ENCODE measurements at places on chromosomes 2 and 18.

DNA sequence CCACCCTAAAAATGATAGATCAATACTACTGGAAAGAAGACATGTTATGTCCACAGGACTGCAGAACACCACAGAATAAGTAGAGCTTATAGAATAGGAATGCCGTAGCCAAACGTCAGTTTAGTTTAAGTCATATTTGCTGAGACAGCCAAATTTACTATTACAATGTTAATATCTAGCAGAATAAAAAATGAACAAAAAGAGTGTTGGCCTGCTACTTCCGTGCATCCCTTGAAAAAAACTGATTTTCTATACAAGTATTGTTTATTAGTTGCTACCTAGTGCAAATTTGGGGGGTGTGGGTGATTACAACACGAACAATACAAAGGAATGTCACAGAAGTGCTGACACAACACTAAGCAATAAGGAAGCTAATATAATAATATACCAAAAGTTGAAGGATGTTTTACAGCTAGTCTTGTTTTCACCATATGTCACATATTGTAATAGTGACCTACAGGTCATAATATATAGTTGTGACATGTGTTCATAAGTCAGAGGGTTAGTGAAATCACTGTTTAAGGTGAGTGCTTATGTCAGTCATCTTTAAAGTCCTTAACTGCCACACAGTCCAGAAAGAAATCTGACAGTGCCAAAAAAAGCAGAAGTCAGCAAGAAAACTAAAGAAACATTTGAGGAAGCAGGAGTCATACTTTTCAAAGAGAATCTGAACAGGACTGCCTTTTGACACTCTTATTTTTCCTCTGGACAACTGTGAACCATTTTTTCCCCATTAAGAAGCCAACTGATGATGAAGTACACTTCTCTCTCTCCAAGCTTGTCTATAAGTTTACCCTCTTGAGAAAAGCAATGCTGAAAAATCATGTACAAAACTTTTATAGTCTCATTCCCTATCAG lies 376.4 kb downstream of the ZEB2 start:
- no peak for DNase-seq

DNA sequence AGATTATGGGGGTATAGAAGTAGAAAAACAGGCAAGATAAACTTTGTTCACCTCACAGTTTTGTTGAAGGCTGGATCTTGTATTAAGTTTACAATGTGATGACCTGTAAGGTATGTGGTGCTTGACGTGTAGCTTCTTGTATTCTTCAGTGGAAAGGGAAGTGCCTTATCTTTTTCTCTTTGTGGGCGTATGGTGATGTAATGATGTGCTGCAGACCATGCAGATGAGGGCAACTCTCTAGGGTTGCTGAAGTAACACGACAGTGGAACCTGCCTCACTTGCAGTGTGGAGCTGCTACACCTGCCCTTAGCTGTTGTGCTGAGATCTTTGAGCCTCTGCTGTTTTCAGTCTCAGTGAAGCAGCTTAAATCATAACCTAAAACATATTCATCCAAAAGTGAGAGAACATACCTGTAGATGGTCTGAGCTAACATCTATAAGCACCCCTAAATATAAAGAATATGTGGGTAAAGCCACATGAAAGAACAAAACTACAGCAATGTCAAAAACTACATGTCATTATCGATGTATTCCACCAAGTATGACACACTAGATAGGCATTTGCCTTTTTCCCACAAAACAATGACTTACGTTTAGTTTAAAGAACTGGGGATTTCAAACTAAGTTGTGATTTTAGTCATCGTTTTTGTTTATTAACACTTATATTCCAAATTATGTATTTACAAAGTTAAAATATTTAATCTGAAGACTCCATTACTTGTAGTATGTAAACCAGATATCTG lies 1144.1 kb downstream of the CNTNAP5 start:
- DNase-seq = no peak

- DNase-seq = no peak
Observed at GRCh38 chr2:71552356-71552755, 99.0 kb downstream of the DYSF start.

DNA sequence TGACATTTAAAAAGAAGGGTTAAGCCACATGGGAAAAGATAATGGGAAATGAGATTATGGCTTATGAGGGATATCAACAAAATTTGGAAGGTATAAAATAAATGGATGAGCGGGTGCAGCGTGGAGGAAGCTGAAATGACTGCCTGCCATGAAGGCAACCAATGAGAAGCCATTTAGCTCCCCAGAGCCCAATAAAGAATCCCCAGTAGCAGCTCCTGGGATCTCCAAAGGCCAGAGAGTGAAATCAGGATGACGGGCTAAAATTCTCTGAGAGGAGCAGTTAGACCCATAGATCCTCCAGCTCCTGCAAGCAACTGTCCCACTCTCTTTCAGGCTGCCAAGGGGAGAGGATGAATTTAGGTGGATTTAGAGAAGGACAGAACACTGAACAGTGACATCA lies 12.9 kb upstream of the MAPRE3 start:
- no peak for DNase-seq

DNA sequence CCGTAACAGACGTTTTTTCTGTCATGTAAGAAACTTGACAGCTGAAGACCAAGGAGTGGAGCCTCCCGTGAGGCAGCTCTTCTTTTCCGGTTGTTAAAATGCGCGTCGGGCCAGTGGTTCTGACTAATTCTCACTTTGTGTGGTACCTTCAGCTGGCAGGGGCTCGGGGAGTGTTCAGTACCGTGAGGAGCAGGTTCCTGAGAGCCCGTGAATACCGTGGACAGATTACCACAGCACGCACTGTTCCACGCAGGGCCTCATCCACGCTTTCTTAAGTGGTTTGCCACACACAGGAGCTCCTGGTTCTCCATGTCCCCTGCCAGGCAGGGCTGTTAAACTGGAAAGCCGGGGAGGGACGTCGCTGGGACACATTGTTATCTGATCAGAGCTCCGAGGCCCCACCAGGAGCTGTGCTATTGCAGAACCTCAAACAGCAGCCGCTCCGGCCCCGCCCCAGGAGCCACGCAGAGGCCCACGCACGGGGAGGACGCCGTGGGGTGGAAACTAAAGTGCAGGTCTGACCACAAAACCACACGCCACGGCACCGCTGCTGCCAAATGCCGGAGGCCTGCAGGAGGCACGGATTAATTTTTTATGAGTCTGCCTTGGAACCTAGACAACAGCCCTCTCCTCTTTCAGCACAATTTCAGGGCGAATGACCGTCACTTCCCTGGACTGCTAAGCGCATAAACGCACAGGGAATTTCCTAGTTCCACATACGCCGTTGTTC lies 43.3 kb downstream of the NFATC1 start:
- no peak for DNase-seq

DNA sequence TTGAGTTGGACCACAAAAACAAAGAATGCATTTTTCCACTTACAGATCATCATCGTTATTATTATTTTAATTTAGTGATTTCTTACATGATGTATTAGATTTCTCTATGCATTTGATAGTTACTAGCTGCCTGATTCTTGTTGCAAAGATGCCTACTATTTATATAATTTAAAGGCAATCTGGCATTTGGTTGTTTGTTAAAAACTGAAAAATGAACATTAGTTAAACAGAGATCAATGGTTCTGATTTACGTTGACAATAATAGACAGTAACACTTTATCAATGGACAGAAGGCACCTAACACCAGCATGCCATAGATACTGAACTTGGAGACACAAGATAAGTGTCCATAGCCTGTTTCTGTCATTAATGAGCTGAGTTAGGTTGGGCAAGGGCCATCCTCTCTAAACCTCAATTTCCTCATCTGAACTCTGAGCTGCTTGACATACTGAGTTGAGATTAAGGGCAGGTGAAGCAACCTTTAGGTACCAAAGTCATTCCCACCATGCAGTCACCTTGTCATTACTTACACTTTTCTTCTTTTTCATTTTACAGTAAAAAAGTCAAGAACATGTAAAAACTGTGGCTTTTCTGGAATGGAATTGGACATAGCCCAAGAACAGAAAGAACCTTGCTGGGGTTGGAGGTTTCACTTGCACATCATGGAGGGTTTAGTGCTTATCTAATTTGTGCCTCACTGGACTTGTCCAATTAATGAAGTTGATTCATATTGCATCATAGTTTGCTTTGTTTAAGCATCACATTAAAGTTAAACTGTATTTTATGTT lies 3.1 kb downstream of the CCL20 start:
- DNase-seq = no peak

- no peak for DNase-seq
Observed at GRCh38 chr2:208183526-208183925, 6.3 kb downstream of the C2orf80 start.

DNA sequence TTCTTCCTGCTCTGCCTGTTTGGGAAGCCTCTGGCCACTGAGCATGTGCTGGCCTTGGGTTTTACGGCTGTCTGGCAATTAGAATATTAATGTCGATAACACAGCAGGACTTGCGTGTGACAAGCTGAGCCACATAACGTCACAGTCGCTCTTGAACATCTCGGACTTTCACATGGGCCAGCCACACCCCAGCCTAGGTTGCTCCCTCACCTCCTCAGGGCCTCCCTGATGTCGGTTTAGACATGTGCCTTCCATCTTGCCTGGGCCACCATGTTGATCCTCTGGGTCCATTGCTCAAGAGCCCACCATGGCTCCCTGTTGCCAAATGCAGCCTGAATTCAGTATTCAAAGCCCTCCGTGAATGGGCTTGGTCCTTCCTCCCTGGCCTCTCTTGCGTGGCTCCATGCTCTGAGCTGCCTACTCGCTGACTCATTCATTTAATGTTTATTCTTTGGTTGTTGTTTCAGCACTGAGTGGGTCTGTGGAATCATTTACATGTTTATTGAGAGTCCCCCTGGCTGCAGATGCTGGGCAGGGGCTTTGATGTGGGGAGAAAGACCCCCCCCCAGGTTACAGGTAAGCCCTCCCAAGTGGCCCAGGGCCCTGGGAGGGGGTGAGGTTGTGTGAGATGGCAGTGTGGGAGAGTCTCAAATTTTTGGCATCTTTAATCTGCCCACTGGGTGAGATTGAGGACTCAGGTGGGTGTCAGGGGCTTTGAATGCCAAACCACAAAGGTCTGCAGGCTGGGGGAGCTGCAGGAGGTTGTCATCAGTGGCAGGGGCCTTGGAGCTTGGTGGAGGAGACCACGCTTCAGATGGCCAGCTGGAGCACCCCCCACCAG lies 62.0 kb downstream of the ODC1 start:
- DNase-seq = no peak

DNA sequence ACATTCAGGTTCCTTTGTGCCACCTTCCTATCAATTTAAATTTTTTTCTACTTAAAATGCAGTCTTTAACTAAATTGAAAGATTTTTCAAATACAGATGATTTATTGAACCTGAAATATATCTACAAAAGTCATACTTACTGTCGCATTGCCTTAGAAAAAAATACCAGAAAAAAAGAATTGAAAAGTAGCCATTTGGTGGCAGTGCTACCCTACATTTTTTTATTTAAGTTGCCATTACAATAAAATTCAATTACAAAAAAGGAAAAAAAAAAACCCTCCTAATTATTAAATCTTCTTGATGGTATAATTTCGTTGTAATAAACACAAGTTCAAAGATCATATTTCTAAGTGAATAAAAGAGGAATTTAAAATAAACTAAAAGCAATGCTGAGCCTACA lies 43.4 kb downstream of the DSC3 start:
- no peak for DNase-seq

DNA sequence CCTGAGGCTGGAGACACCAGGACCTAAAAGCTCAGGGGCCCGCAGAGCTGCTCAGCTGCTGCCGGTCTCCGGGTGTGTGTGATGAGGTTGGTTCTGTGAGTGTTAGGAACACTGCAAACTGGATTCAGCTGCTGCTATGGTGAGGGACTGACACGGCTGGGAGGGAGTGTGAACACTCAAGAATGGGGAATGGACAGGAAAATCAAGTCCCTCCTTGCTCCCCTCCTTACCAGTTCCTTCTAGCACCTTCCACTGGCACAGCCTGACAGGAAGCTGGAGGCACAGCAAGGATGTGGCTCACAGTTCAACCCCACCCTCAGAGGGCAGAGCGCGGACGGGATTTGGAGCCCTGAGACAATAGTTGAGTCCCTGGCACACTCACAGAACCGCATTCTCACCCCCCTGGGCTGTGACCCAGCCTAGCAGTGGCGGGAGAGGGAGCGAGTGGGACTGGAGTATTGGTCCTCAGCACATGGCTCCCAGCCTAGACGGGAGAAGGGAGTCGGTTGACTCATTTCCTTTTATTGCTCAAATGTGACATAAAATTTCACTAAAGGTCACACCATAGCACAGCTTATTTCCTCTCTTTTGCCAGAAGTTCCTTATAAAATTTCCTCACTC lies 42.5 kb downstream of the LRRC30 start:
- no peak for DNase-seq

- DNase-seq = no peak
Observed at GRCh38 chr2:11101430-11101829, 53.8 kb upstream of the SLC66A3 start.

DNA sequence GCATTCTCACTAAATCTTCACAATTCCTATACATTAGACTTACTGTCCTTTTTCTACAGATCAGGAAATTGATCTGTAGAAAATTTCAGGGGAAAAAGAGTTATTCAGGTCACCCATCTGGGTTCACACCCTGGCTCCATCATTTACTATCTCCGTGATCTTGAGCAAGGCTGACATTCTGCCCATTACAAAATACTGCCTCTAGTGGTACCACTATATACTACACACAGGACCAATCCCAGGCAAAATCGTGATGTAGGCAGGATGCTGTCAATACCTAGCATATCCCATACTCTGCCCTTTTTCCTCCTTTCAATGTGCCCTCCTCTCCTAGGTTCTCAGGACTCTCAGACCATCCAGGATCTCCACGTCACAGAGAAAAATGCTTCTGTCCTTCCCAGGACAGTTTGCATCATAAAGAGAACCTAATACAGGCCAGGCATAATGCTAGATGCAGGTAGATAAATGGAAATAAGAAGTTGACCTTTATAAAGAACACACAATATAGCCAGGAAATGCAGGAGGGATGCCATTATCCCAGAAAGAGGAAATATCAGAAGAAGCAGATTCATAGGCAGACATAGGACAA lies 101.9 kb downstream of the CDH20 start:
- DNase-seq = no peak

DNA sequence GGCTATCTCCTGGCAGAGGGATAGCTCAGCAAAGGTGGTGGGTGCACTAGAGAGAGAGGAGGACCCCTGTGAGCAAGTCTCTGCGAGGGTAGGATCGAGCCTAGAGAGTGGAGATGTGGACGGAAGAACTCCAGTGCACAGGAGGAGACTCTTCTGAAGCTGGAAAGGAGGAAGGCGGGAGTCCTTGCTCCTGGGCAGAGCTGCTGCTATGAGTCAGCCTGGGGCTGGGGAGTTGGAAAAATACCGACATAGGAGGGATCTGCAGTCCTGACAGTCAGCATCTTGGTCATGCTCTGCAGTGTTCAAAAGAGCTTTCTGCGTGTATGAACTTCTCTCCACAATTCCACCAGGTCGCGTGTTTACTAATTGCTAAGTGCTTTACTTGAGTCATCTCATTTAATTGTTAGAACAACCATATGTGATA lies 233.8 kb downstream of the LDLRAD4 start:
- no peak for DNase-seq

DNA sequence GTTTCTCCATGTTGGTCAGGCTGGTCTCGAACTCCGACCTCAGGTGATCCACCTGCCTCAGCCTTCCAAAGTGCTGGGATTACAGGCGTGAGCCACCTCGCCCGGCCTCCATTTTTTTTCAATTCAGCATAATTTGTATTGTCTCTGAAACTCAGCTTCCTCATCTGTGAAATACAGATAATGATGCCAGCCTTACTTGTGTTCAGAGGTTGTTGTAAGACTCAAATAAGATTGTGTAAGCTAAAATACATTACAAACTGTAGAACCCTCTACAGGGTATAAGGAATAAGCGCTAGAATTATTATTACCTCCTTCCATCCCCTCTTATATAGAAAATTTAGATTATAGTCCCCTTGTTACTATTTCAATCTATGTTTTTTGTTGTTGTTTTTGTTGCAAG lies 24.8 kb upstream of the STARD7 start:
- DNase-seq = no peak
